ENCODE measurements at places on chromosomes 13 and 19. TPM values are rescaled to one million over a fixed set of nuclear protein-coding genes. Genes with fewer than 3 reads are reported as not detected.

Gene SPTBN4
- total RNA-seq: 0.47 TPM

Gene PRR22
- 0.60 TPM for total RNA-seq

Gene ZNF611
- total RNA-seq: 9.4 TPM

Gene CLEC4G
- not detected for total RNA-seq

Gene DCT
- 0.26 TPM for total RNA-seq
